ENCODE measurements at places on chromosomes 1 and 21. TPM values are rescaled to one million over a fixed set of nuclear protein-coding genes. Genes with fewer than 3 reads are reported as not detected.

The CDC42SE1 gene
- total RNA-seq, result 46.2 TPM

The OPTC gene
- total RNA-seq, result not detected

The GSTM1 gene
- total RNA-seq, result not detected

The PCBP3 gene
- total RNA-seq, result 6.2 TPM

The CFAP141 gene
- total RNA-seq, result not detected

Measured in regular cardiac myocyte (primary cell).